Right cardiac atrium (tissue), 5 donors: ENCODE measurements at places on chromosomes 1 and 21.

GRCh38 chr1:92016720-92017316 lies 13.0 kb upstream of the EPHX4 start:
- no peak for DNase-seq

DNA sequence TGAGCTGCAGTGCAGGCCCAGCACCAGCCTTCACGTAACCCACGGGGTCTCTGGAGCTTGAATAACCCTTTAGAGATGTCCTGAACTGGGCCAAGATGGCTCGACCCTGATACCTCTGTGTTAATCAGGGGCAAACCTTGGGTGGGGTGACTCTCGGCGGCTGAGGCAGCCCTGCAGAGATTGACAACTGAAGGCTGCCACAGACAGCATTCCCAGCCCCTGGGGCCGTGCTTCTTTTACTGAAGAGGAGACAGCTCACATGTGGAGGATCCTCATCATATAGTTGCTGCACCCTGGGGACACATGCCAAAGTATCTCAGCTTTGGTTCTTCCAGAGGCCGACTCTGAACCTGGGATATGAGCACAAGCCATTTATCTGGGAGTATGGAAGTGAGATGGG lies 57.3 kb upstream of the PTGFRN start:
- DNase-seq, result no peak

DNA sequence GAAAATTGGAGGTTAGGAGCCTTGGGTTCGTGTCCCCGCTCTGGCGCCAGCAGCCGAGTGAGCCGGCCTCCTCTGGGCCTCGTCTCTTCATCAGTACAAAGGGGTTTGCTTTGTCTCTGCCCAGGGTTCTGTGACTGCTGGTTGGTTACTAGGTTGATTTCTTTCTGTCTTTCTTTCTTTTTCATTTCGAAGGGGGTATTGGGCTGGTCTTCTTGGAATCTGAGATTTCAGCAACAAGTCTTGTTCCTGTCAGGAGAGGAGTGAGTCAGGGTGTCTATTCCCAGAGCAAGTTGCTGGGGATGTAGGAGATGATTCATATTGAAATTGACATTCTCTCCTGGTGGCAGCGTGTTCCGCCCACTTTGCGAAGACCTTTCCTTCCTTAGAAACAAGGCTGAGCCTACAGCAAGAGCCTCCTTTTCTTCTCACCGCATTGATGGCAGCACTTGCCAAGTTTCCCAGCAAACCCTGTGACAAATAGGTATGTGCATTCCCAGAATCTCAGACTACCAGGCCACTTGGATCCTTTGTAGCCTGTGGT lies 79.2 kb downstream of the MAN1C1 start:
- DNase-seq, result peak; percentile 61

GRCh38 chr1:15172405-15173259 lies 19.1 kb downstream of the TMEM51 start:
- no peak for DNase-seq

- DNase-seq, result no peak
Observed at GRCh38 chr1:228181645-228182034, 16.0 kb downstream of the IBA57 start.

DNA sequence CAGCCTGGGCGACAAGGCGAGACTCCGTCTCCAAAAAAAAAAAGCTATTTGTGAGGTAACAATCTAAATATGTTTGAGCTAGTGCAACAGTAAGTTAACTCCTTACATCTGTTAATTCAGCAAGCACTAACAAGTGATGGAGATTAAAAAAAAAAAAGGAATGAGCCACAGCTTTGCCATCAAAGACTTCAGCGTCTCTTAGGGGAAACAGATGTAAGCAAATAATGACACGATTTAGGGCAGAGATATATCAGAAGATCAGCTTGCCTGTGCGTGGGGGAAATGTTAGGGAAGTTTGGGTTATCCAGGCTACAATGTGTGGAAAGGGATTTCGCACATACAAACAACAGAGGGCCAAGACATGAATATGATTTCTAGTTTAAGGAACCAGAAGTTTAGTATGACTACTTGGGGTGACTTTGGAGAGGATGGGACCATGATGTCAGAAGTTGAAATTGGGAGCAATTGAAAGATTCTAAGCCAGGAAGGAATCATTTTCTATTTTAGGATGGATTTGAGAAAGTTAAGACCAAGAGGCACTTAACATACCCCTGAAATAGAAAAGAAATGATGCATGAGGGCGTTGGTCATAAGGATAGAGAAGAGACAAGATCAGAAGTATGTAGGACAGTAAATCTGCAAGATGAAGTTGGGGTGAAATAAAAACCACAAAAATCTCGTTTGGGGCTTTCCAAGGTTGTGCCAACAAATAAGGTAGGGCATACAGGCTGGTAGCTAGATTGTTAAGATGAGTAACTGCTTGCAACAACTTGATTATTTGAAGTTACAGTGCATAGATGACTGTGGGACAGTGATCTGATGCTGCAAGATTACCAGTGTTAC lies 2.4 kb upstream of the BRWD1 start:
- DNase-seq, result no peak

GRCh38 chr1:212007886-212008285 lies 27.5 kb downstream of the INTS7 start:
- no peak for DNase-seq

DNA sequence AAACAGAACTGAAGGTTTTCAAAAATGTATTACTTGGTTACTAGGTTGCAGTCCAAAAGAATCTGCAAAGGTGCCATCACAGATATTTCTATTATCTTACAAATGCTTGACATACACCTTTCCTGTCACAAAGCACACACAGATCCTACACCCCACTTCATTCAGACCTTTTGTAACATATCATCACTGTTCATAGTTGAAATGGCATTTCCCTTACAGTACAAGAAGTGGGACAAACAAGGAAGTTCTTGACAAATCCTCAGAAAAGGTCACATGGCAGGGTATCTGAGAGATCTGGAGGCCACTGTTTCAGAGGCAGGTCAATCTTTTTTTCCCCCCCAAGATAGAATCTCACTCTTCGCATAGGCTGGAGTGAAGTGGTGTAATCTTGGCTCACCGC lies 21.3 kb downstream of the TOR1AIP2 start:
- DNase-seq, result no peak

GRCh38 chr1:96927125-96927524 lies 205.5 kb downstream of the PTBP2 start:
- no peak for DNase-seq

- DNase-seq, result no peak
Observed at GRCh38 chr21:44548922-44549321, 2.4 kb downstream of the KRTAP10-2 start.

- peak; percentile 93 for DNase-seq
Observed at GRCh38 chr1:112704934-112705627, 1.8 kb downstream of the RHOC start.

DNA sequence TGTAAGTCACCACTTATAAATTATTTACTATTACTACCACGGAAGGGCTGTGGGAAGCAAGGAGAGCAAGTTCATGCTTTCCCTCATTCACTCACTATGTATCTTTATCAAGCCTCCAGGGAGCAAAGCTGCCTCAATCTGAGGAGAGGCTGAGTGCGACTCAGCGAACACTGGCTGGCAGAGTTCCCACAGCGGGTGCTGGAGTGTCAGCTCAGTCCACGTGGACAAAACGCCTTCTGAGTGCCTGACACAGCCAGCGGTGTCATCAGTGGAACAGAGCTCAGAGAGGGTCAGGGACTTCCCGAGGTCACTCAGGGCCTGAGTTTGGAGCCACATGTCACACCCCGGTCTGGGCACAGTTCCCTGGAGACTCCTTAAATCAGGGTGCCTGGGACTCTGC lies 16.9 kb downstream of the MATN1 start:
- peak; percentile 83 for DNase-seq

DNA sequence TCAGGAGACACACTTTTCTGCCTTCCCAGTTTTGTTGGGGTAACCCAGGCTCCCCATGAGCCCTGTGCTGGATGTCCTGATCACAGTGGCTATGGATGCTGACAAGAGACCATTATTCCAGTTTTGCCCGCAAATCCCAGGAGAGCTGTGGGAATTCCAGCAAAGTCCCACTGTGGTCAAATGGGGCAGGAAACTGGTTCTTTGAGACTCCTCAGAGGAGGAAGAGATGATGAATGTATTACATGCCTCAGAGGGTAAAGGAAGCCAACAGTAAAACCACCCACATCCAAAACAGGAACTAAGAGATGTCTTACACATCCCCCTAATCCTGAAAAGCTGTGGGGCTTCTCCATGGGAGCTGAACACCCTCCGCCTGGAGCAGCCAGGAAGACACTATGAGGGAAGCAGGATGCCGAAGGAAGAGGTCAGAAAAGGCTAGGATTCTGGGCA lies 12.8 kb upstream of the MPZL1 start:
- no peak for DNase-seq

DNA sequence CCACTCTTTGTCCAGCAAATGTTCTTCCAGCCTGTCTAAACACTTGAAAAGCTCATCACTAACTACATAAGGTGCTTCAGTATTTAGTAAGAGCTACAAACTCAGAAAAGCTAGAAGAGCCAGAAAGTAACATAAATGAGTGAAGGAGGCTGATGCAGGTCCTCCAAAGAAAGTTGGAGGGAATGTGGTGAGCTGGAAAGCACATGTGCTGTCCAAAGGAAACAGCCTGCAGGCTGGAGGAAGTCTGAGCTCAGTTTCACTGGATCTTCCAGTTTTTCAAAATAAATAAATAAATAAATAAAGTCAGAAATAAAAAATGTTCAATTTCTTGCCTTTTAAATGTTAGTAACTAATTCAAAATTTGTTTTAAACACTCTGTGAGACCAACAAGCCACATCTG lies 25.5 kb downstream of the ZC3H11B start:
- no peak for DNase-seq

GRCh38 chr21:15063814-15064575 lies 805 bp downstream of the NRIP1 start:
- DNase-seq, result peak; percentile 86

DNA sequence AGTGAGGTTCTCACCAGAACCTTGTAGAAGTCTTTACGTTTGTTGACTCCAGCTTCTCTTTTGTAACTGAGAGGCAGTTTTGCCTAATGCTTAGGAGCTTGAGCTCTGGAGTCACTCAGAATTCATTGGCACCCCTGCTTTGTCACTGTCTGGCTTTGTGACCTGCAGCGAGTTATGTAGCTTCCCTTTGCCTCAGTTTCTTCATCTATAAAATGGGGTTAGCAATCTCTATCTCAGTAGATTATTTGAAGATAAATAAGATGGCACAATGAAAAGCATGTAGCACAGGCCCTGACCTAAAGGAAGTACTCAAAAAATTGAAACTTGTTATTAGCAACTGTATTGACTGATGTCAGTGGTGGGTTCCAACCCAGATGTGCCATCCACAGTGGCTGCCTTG lies 8.1 kb downstream of the DHDDS start:
- no peak for DNase-seq

GRCh38 chr1:228176461-228177182 lies 11.0 kb downstream of the IBA57 start:
- no peak for DNase-seq

DNA sequence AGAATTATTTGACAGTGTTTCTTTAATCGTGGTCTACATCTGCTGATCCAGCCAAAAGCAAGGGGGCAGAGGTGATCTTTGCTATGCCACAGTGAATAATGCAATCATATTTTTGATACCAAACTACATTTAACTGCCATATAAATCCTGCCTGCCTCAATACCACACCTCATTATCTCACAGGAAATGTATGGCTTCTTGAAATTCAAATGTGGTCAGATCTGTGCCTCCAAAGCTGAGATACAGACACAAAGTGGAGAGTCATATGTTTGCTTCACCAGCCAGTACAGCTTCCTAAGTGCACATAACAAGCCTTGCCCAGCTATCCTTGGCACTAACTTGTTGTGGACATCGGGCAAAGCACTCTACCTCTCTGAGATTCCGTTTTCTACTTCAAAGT lies 250.0 kb upstream of the NFIA start:
- no peak for DNase-seq

DNA sequence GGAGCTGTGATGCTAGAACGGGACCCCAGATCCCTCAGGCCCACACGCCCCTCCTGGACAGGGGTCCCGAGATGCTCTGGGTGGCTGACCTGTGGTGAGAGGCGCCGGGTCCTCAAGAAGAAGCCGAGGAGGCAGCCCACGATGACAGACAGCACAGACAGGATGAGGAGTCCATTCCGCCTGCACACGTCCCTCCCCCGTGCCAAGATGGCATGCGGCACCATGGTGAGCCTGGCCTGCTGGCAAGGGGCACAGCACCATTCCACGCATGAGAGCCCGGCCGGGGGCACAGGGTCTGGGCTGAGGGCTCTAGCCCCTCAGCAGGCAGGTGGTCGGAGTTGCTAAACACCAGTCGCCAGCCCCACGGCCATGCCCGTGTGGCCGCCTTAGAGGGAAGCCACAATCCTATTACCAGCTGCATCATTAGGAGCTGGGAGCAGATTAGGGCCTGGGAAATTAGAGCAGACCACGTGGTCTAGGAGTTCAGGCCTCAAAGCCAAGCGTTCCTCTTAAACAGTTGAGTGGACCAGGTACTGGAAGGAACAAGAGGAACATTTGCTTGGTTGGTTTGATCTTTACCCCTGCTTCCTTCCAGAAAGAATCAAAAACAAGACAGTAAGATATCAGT lies at the start of gene SLC1A7:
Gene SLC1A7 (minus strand): TSS at position 413 of the 628 bp plus-strand sequence. CDS start 189 bp downstream, at position 224.
- no peak for DNase-seq

GRCh38 chr1:239765163-239765562 lies 326.5 kb upstream of the FMN2 start:
- DNase-seq, result no peak

DNA sequence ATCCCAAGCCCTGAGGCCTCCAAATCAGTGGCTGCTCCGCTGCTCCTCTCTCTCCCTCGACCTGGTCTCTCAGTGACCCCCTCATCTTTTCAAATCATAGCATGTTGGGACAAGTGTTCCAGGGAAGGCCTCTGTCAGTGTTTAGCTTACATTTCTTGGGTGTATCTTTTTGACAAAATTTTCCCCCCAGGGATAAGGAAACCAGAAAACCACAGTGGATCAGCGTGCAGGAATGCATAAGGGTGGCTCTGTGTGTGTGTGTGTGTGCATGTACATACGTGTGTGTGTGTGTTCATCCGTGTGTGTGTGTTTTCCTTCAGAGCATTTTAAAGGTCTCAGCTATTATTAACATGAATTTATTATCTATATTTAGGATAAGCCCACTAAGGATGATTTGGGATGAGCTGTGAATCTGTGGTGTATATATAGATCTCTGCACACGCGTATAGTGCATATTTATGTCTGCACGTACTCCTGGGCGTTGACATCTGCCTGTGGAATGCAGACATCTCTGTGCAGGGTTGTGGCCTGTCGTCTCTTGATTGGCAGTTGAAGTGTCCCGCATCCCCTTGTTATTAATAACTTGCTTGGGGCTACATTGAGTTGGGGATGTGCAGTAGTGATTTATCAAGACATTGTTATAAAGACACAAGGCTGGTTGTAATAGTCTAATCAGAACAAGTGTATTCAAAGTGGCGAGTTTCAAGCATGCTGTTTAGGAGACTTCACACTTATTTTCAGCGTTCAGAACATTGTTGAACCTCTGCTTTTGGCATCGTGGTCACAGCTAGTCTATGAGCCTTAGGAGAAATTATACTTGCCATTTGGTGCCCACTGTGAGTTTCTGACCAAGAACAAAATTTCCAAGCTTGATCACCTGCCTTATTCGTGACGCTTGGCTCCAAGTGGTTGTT lies 55.6 kb downstream of the GALNT2 start:
- no peak for DNase-seq

DNA sequence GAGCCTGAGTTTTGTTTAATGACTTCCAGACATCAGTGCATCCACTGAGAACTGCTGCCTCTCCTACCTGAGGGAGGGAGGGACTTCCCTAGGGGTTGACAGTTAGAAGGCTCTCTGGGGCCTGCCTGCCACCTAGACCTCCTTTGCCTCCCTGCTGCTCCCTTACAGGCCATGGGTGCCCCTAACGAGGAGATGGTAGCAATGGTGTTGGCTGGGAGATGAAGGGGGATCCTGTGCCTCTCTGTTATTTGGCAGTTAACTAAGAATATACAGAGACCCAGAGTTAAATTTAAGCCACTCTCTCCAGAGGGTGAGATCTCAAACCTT lies 66.1 kb downstream of the UBE2U start:
- DNase-seq, result no peak
